ENCODE measurements at places on chromosomes 4 and X. TPM values are rescaled to one million over a fixed set of nuclear protein-coding genes. Genes with fewer than 3 reads are reported as not detected.

TCEAL2 gene
- not detected for total RNA-seq

CFAP299 gene
- total RNA-seq, result not detected

AASDH gene
- 2.9 TPM for total RNA-seq

NAA10 gene
- total RNA-seq, result 212 TPM

KLHL2 gene
- 19.9 TPM for total RNA-seq

HS3ST1 gene
- 0.98 TPM for total RNA-seq

INTU gene
- total RNA-seq, result 1.0 TPM

MAGEA3 gene
- 3.1 TPM for total RNA-seq

GAB1 gene
- 2.9 TPM for total RNA-seq

CSAG2 gene
- not detected for total RNA-seq

ATOH1 gene
- not detected for total RNA-seq

DCAF8L2 gene
- total RNA-seq, result not detected

Measured in A549 treated with AZD2906 at 1 μM for 4 hours (cell line).